ENCODE measurements at places on chromosomes 4 and X.

GRCh38 chr4:54882616-54883015 lies 224.9 kb downstream of the KIT start:
- DNase-seq: no peak

DNA sequence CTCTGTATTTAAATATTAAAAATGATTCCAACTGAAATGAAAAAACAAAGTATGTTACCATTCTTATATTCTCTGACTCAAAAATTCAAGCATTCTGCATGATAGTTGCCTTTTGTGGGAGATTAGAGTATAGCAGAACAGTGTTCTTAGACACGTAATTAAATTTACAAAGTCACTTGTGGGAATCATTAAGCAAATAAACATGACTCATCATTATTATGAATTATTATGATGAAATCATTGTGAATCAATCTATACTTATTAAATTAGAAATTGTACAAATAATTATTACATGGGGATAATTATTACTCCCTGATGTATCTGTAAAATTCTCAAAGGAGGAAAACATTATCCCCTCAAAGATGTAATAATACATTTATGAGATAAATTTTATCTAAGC lies 358.9 kb upstream of the FSTL5 start:
- DNase-seq: no peak

DNA sequence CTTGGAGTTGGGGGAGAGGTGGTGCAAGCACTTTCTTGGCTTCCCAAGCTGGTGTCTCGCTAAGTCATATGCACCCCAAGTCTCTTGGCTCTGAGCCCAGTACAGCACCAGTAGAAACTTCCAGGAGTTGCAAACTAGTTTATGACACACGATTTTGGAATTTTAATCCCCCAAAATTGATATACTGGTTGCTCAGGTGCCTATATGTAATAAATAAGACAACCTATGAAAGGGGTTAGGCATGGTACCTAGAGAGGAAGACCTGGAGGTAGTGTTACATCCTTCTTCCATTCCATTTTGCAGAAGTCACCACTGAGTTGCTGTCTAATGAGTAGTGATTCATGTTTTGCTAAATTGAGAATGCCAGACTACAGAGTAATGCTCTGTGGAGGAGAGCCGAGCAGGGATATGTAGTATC lies 4.3 kb upstream of the SLC4A4 start:
- DNase-seq: no peak

- DNase-seq: no peak
Measured at GRCh38 chrX:13620207-13620606, 32.7 kb upstream of the TCEANC start.

GRCh38 chr4:834368-835147 lies 8.6 kb upstream of the CPLX1 start:
- no peak for DNase-seq

- peak; percentile 47 for DNase-seq
Measured at GRCh38 chr4:25862411-25863346, at the start of gene SEL1L3. Gene SEL1L3 (minus strand): TSS chr4:25862988. CDS start chr4:25862836, 152 bp downstream.

- DNase-seq: no peak
Measured at GRCh38 chr4:73619346-73619745, 890 bp downstream of the RASSF6 start.

GRCh38 chrX:83529950-83530349 lies 21.9 kb downstream of the POU3F4 start:
- DNase-seq: no peak

GRCh38 chr4:24910499-24910898 lies 2.3 kb downstream of the CCDC149 start:
- DNase-seq: no peak

DNA sequence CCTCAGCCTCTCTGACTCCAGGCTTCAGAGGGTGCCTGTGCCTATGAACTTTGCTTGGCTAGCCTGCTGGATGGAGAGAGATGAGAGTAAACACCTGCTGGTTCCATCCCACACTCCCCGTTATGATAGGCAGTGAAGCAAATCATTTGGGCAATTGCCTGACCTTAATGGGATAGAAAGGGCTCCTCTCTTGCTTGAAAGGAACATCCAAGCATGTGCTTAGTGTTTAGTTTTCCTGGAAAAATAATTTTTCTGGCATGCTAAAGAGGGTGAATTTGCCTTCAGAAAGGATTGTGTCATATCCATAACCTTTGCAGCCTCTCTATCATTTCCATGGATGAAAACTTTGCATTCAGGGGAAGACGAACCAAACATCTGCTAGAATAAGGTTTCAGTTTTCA lies 10.8 kb downstream of the PLAC1 start:
- DNase-seq: no peak

DNA sequence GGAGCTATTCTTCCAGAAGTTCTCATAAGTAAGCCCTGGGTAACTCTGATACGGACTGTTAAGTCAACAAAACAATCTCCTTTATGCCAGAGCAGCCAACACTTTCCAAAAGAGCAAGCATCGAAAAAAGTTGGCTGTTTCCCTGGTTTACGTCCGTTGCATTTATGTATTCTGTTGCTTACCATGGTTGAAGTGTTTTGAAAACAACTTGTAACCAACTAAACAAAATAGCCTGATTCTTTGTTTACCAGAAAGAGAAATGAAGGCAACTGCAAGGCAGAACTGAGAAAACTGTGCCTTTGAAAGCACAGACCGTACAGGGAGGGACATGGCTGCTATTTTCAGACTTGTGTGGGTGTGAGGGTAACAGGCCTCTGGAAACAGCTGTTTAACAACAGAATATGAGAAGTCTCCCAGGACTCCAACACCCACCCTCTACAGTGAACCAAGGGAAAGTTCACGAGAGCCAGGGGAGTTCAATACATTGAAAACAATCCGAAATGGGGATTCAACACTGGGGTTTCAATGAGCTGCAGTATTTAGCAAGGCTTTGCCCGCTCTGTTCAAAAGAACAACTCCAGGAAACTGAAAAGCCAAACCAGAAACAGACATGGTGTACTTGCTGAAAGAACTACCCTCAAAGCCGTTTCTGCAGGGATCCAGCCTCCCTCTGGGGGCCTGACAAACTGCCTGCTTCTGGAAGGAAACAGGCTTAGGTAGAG lies 95.8 kb upstream of the EGFL6 start:
- DNase-seq: no peak

DNA sequence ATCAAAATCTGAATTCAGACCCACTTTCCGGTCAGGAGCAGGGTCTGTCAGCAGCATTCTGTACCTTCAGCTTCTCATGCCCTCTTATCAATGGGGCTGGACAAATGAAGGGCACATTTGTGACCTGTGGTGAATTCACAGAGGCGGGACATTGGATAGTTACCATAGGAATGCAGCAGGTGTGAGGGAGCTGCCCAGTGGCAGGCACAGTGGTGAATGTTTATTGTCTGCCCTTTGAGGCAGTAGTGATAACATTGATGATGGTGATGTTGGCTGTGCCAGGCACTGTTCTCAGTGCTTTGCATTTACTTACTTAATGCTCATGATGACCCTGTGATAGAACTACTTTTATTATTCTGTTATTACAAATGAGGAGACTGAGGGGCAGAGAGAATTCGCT lies 101.2 kb upstream of the KIT start:
- DNase-seq: no peak

- peak; percentile 67 for DNase-seq
Measured at GRCh38 chr4:108030332-108030731, 40.6 kb downstream of the HADH start.

- DNase-seq: no peak
Measured at GRCh38 chr4:81019006-81019405, 11.5 kb upstream of the BMP3 start.

DNA sequence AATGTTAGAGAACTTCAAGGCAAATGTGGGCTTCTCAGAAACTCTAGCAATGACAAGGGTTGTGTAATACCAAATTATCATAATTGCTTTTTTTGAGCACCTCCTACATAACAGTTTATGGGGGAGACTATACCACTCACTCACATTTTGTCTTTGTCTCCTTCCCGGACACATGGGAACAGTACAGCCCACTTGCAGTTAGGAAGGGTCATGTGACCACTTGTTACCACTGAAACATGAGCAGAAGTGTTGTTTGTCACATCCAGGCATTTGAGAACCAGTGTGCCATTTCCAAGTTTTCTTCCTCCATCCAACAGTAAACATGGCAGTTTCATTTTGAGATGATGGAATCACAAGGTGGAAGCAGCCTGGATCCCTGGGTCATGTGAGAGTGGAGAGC lies 6.9 kb downstream of the MAGEA11 start:
- no peak for DNase-seq

- DNase-seq: no peak
Measured at GRCh38 chr4:142406499-142406835, 439.6 kb downstream of the INPP4B start.

GRCh38 chrX:70613295-70613694 lies 168.7 kb downstream of the DLG3 start:
- DNase-seq: no peak

- DNase-seq: no peak
Measured at GRCh38 chrX:30874851-30875250, 14.2 kb downstream of the TAB3 start.

DNA sequence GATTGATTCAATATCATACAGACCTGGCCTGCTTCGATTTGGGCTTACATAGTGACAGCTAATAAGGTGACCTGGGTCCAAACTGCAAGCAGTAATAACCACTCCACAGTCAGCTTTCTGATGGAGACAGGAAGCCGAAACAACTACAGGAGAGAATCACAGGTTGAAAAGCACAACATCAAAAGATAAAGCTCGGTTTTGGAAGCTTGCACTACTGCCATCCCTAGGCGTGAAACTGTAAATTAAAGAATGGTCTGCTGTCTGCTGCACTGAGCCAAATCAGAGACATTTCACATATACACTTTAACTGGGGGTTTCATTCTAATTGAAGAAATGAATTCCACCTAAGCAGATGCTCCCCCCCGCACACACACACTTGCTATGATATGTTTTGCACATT lies 116.3 kb downstream of the DHX15 start:
- no peak for DNase-seq

DNA sequence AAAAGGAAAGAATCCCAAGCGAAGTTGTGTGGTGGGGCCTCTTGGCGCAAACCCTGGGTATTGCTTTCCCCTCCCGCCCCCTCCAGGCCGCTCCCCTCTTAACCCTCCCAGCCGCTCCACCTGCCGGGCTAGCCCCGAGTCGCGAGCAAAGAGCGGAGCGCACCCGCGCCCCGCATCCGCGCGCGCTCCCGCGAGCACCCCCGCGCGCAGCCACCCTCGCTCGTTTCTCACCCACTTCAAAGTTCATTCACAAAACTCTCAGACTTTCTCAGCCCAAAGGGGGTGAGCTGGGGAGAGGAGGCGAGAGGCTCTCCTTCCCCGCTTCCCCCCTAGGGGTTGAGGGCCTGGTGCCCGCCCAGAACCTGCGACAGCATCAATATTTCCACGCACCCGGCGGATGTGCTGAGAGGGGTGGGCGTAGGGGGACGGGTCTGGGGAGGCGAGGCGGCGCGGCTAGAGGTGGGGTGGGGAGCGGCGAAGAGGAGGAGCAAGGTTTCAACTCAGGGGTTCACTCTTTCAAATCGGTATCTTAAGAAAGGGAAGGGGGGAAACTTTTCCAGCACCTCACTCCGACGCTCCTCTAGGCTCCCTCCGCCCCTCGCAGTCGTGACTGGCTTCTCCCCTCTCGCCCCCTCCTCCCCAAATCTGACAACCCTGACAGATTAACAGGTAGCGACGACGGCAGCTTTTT lies 1.8 kb downstream of the MAML3 start:
- peak; percentile 94 for DNase-seq

- no peak for DNase-seq
Measured at GRCh38 chr4:75710246-75710645, 14.1 kb upstream of the USO1 start.

- no peak for DNase-seq
Measured at GRCh38 chrX:34624416-34624815, 32.7 kb downstream of the TMEM47 start.

DNA sequence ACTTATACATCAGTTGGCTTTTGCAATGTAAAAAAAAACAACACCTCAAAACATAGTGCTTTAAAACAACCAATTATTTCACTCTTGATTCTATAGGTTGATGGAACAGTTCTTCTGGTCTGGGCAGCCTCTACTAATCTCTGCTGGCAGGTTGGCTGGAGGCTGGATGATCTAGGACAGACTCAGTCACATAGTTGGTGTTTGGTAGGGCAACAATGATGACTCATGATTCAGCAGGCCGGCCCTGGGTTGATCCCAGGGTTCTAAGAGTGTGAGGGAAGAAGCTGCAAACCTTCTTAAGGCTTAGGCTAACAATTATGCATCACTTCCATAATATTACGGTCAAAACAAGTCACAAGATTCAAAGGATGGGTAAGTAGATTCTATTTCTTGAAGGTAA lies 558.2 kb downstream of the ZNF674 start:
- DNase-seq: no peak

DNA sequence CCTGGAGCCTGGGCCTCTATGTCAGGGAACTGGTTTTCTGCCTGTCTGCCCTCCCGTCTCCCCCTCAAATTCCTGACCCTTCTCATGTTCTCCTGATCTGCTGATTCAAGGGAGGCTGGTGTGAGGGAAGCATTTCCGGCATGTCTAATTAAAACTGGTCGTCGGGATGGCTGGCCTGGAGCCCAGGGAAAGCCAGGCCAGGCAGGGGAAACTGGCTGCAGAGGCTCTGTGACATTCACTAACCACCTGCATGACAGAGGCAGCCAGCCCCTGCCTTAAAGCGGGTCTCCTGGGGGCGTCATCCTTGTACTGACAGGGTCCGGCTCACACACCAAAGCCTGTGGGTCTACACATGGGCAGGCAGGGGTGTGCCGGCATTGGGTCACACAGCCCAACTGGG lies 35.2 kb downstream of the ABLIM2 start:
- no peak for DNase-seq

DNA sequence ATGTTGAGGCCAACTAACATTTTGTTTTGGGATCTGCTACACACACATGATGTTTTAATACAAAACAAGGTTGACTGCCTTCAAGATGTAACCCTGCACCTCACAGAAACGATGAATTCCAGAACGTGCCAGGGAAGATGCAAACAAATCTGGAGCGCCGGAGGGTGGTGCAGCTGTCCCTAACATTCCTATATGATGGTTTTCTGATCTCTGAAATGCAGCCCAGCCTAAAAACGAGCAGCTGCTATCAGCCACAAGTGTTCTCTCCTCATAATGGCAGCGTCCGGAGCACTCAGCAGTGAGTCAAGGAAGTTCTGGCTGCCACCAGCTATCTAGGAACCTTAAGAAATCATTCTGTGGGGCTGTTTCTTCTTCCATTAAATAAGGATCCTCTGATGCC lies 333.4 kb downstream of the NR3C2 start:
- no peak for DNase-seq

GRCh38 chrX:150476164-150476699 lies 92.2 kb upstream of the MTM1 start:
- DNase-seq: no peak

DNA sequence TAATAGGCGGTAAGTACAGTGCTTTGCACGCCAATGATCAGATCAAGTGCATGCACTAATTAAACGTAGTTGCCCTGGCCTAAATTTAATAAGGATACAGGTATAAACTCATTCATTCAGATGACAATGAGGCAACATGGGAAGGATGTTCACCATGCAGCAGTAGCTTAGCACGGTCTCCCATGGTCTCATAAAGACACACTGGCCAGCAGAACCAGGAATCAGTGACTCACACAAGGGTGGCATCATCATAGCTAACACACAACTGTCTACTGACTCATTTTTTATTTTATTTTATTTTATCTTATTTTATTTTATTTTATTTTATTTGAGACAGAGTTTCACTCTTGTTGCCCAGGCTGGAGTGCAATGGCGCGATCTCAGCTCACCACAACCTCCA lies 42.7 kb downstream of the TMEM156 start:
- no peak for DNase-seq

- no peak for DNase-seq
Measured at GRCh38 chr4:18914182-18914581, 892.6 kb upstream of the LCORL start.
